ENCODE measurements at places on chromosomes 5 and 9. TPM values are rescaled to one million over a fixed set of nuclear protein-coding genes. Genes with fewer than 3 reads are reported as not detected.

Gene FOXD4L5
- total RNA-seq = under 0.01 TPM

Gene CSF1R
- 31.3 TPM for total RNA-seq

Gene DPP7
- total RNA-seq = 19.8 TPM

Gene GNA14
- total RNA-seq = 3.7 TPM

Gene COL5A1
- 258 TPM for total RNA-seq

Gene TAF11L10
- total RNA-seq = not detected

Gene NEURL1B
- total RNA-seq = 23.0 TPM

Gene CCDC183
- total RNA-seq = 1.0 TPM

Gene RORB
- under 0.01 TPM for total RNA-seq

Gene PCDHB3
- 1.6 TPM for total RNA-seq

Gene PCDHGA5
- total RNA-seq = 2.1 TPM

Gene FBP2
- total RNA-seq = 72.5 TPM

Gene FOXD4L4
- total RNA-seq = under 0.01 TPM

Gene MIGA2
- total RNA-seq = 12.0 TPM

Gene INSYN2B
- not detected for total RNA-seq

Gene LECT2
- not detected for total RNA-seq

Gene LCN6
- total RNA-seq = not detected

Gene SEPTIN8
- total RNA-seq = 28.7 TPM

Gene GPR150
- total RNA-seq = under 0.01 TPM
